WTC11 (cell line): ENCODE measurements at places on chromosomes 11 and 22.

- no peak for DNase-seq
Measured at GRCh38 chr11:93020248-93021046, 51.0 kb downstream of the MTNR1B start.

DNA sequence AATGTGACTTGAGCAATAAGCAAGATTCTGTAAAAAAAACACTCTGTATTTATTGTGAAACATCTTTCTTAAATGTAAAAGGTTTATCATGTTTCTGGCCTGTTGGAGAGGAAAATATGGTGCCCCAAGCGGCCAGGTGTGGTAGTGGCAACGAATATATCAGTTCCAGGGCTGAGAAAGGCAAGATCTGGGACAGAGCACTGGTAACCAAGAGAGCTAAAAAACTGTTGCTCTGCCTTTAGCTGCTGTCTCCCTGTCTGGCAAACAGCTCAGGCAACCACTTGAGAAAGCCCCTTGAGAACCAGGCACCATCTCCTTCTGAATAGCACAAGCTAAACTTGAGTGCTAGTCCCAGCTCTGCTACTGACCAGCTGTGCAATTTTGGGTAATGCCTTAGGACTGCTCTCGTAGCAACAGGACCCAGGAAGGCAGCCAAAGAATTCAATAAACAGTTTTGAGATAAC, 129.9 kb downstream of the KCNC1 start:
- peak; percentile 53 for DNase-seq

- DNase-seq, result no peak
Measured at GRCh38 chr11:27699926-27700350, 317 bp downstream of the BDNF start.

GRCh38 chr11:73343076-73343873, 32.9 kb upstream of the RELT start:
- peak; percentile 50 for DNase-seq

- no peak for DNase-seq
Measured at GRCh38 chr11:69787906-69788305, 12.8 kb upstream of the FGF4 start.

GRCh38 chr11:130774703-130775102, 141.6 kb downstream of the SNX19 start:
- no peak for DNase-seq

GRCh38 chr11:12120031-12121008, 9.9 kb downstream of the MICAL2 start:
- no peak for DNase-seq

GRCh38 chr22:48340727-48341709, 1486.7 kb downstream of the BRD1 start:
- DNase-seq, result no peak

GRCh38 chr11:20089796-20090653, 70.2 kb downstream of the DBX1 start:
- DNase-seq, result no peak

DNA sequence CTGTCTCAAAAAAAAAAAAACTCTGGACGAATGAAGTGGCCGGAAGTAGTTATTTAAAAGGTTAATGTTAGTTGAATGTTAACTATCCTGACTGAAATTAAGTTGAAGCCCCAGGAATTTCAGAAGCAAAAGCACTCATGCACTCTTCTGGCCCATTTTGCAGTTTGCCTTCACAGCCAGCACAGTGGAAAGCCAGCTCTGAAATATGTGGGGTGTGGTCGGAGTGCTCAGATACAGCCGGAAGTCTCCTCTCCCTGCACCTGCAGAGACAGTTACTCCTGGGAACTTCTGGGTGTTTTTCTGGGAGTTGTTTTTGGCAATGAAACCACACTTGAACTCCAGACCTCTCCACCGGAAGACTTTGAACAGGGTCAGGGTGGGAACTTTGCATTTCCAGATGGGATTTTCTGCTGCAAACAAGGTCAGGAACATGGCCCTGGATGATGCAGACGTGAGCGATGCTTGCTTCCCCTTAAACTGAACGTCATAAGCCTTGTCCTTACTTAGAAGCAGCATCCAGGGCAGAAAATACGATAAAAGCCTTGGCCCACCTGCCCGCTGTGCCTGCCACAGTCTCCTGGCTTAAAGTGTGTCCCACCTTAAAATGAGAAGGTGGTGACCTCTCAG, 21.5 kb upstream of the CABP2 start:
- DNase-seq, result no peak

DNA sequence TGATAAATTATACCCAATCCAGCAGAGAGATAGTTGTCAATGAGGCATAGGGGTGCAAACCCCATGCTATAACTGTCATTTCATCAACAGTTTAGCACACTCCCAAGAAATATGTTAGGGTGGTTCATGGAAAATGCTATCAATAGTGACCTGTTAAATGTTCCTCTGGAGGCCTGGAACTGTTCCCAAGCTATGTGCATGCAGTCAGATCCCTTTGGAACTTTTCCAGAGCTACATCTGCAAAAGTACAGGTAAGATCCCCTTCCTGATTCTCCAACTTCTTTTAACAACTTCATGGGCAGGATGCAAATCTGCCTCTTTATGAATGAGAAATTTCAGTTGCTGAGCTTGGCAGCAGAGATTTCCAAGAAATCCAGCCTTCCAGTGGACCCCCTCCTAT, 27.2 kb downstream of the ABTB2 start:
- no peak for DNase-seq

GRCh38 chr11:126736682-126737572, 263.6 kb downstream of the KIRREL3 start:
- DNase-seq, result no peak

DNA sequence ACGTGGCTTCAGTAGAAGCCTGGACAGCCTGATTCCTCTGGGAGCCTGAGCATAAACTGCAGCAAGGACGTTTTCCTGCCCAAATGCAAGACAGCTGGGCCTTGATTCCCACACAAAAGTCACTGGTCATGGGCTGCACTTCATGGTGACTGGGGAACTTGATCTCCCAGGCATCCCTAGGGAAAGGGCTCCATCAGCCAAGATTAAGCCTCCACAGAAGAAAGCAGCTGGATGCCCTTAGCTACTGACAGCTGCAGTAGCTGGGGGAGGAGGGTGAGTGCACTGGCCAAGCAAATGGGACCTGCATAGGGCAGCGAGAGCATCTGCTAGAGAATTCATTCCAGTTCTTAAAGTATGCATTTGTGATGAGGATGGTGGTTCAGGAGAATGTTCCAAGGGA, 267.4 kb upstream of the ISX start:
- no peak for DNase-seq

GRCh38 chr11:68825571-68825970, 16.1 kb downstream of the CPT1A start:
- DNase-seq, result peak; percentile 62

- no peak for DNase-seq
Measured at GRCh38 chr11:121790430-121790829, 325.6 kb downstream of the BLID start.

GRCh38 chr22:30643055-30643875, 7.7 kb downstream of the SLC35E4 start:
- DNase-seq, result no peak

DNA sequence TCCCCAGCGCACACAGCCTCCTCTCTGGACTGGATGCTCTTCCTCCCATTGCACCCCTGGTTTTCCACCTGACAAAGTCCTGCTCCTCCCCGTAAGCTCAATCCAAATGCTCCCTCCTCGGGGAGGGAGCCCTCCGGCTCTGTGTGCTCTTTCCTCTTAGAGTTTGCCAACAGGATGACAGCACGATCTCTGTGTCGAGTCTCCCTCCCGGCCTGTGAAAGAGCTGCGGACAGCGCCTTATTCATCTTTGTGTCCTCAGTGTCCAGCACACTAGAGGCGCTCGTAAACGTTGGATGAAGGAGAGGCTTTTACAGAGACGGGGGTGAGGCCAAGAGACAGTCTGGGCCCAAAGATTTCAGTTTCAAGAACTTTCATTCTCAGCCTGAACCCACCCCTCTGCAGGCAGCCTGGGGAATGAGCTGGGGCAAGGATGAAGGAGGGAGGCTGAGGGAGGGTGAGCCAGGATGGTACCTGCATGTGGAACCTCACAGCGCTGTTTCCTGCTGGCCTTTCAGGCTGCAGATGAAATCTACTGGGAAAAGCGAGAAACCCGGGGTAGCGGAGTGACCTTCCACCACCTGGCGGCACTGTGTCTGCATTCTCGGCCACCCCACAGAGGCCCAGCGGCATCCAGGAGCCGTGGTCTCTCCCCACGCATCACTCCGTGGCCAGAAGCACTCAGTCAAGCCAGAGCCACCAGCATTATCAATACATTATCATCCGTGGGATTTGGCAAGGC, 8.5 kb upstream of the TMPRSS4 start:
- peak; percentile 68 for DNase-seq

- DNase-seq, result no peak
Measured at GRCh38 chr11:6225896-6226295, 8.5 kb downstream of the FHIP1B start.

DNA sequence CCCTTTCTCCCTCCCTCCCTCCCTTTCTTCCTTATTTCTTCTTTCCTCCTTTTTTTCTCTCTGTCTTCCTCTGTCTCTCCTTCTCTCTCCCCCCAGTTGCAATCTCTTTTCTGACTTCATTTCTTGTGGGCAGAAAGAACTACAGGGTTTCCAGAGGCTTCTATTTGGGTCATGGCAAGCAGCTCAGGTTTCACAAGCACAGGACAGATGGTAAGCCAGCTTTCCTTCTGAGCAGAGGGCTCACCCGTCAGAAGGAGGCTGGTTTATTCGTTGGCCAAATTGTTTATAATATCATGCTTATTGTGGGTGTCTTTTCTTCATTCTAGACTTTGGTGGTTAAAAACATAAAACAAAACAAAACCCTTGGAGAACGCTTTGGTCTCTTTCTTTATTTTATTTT, 58.9 kb upstream of the CLMP start:
- no peak for DNase-seq

DNA sequence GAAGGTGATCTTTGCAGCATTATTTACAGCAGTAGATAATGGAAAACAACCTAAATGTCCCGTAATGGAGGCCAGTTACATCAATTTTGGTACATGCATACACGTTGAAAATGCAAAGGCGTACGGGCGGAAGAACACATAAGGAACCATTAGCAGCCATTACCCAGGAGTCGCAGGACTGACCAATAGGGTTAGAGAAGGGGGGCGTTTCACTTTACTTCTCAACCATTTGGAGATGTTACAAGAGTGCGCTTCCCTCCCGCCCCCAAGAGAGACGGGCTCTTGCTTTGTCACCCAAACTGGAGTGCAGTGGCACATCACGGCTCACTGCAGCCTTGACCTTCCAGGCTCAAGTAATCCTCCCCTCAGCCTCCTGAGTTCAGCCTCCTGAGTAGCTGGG, 52.8 kb upstream of the SLC35C1 start:
- no peak for DNase-seq

GRCh38 chr11:34546511-34547209, 33.1 kb upstream of the ELF5 start:
- DNase-seq, result no peak

DNA sequence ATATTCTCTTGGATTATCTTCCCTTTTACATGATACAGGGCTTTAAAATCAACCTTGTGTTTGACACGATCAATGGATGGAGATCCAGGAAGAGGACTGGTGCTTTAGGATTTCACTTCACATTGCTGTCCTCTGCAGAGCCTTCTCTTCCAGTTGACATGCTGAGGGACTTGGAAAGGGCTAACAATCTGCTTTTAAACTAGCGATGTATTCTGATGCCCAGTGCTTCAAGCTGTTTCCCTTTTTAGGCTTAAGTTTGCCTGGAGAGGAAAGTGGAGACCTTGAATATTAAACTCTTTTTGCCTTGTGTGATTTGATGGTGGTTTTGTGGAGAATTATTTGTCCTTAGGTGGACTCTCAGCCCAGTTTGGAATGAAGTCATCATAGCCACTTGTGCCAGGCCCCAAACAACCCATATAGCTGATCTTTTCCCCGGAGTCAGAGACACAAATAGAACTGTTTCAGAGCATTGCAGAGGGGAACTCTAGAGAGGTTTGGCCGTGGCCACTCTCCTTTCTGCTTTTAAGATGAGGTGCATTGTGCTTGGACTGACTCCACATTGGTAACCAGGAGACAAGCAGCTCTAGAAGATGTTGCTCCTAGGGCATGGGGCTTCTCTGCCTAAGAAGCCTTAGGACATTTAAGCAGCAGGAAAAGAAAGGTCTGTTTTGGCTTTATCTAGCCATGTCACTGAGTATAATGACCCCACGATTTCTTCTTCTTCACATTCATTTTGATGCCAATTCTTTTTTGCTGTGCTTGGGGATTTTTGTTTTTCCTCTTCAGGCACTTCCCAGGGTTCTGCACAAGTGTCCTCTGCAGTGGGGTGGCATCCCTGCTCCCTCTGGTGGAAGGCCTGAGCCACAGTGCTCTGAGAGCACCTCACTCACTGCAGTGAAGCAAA, 152.8 kb downstream of the NCAM1 start:
- peak; percentile 62 for DNase-seq

DNA sequence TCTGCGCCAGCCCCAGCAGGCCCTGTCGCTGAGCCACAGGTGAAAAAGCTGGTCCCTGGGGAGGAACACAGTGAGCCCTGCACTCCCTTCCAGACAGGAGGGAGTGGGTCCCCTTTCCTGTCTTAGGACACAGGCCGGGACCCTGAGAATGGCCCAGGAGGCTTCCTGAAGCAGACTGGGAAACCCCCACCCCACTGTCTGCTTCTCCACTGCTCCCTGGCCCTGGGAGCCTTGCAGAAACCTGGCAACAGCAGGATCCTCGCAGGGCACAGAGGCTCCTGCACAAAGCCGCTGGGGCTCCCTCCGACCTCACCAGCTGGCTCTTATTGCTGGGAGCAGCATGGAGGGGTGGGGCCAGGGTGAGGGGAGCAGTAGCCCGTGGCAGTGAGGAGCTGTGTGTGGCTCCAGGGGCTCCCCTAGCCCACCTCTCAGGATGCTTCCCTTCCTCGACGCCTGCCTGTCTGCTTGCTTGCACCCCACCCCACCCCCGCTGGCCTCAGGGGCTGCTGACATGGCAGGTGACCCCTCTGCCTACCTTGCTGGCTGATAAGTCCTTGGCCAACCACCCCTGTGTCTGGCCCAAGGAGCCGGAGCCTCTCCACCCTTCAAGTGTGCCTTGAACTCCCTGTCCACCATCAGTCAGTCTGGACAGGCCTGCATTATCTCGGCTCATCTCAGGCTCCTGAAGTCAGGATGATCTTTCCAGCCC, 72.1 kb upstream of the KCNQ1OT1 start:
- DNase-seq, result peak; percentile 11

GRCh38 chr22:41969110-41969646, at the start of gene SEPTIN3:
SEPTIN3 (plus strand) TSS chr22:41969443; CDS start chr22:41971493, 2,050 bp downstream.
- DNase-seq, result no peak

DNA sequence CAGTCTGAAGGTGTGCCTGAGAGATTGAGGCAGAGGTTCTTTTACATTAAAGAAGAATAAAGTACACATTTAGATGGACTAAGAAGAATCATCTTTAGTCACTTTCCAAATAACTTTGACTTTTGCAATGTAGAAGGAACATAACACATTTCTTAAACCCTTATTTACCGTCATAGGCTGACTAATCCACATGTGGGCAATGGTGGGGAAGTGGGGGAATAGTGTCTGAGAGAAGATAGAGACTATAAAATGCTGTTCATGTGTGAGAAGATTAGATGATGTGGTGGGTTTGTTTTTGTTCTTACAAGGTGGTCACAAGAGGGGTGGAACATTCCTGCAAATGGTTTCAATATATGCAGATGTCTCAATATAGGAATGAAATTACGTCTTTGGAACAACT, 1.8 kb downstream of the MS4A4A start:
- no peak for DNase-seq

- no peak for DNase-seq
Measured at GRCh38 chr11:101446238-101446637, 137.6 kb downstream of the TRPC6 start.
